Osteocyte (in vitro differentiated cells): ENCODE measurements at places on chromosomes 4 and X. TPM values are rescaled to one million over a fixed set of nuclear protein-coding genes. Genes with fewer than 3 reads are reported as not detected.
A peak's percentile ranks its signal among the peaks of the same experiment; 100 is the strongest.

Gene ENAM
- total RNA-seq, result not detected in 2 replicates

Gene ATP2B3
- total RNA-seq, result 0.21 and 0.39 TPM in 2 replicates

Gene CSAG1
- total RNA-seq, result not detected in 2 replicates

Gene SOWAHB
- 0.75 and 0.91 TPM in 2 replicates for total RNA-seq

Gene CTAG2
- not detected in 2 replicates for total RNA-seq

Gene TMPRSS11A
- total RNA-seq, result not detected in 2 replicates

Gene CORIN
- total RNA-seq, result 1.6 and 2.6 TPM in 2 replicates

Gene ADH7
- not detected in 2 replicates for total RNA-seq

Gene SPANXN4
- total RNA-seq, result not detected in 2 replicates

Gene CBLL2
- not detected in 2 replicates for total RNA-seq

DNA sequence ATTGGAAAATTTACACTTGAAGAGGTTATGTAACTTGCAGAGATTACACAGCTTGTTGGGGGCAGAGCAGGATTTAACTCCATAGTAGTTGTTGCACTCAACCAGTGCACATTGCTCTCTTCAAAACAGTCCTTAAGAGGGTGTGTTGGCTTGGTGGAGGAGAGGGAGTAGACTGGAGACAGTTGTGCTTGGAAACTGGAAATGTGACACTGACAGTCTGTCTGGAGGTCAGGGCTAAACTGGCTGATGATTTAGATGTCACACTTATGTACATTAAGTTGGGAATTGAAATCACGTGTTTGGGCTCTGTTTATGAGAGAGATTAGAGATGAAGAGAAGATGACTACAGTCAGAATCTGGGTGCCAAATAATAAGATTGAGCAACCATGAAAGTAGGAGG, 32.9 kb downstream of the CCSER1 start:
- no peak for DNase-seq

DNA sequence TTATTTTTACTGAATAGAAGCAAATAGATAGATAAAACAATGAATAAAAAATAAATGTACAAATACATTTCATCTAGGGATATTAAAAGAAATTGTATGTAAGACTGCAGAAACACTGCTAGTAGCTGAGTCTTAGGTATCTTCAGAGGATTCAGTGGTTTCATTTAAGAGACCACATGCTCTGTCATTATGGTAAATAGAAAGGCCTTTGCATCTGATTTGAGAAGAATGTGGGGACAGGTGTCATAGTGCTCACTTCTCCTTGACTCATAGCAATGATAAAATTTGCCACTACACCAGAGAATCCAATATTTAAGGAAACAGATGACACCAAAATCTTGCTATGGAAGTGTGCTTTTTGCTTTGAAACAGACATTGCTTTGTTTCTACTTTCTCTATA, 59.8 kb upstream of the PPP1R2C start:
- DNase-seq, result no peak

DNA sequence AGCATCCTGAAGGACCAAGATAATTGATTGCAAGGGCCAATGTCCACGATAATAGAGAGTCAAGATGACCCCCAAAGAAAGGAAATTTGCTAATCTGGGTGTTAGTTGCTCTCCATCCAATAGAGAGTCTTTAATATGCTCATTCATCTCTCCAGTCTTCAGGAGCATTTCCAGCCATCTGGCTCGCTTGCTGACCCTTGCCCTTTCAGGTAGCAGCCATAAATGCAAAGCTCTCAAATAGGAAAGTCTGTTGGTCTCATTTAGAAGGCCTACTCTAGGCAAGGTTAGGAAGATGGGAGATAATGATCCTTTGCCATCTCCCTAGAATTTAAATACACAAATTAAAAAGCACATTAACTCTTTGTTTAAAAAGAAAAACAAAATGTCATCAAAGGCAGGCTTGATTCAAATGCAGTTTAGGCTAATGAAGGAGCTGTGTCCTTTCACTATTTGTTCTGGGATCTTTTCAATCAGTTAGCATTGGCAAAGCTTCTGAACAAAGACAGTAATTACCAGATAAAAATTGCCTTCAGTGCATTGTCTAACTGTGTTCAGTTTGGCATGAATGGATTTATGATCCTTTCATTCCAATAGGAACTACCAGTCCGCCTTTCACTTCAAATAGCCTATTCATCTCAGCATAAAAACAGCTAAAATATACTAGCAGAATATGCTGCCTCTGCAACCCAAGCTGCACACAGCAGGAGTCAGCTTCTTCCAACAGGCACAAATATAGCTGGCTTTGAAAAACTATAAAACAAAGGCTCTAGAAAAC, 49.6 kb upstream of the ATXN3L start:
- DNase-seq, result no peak

DNA sequence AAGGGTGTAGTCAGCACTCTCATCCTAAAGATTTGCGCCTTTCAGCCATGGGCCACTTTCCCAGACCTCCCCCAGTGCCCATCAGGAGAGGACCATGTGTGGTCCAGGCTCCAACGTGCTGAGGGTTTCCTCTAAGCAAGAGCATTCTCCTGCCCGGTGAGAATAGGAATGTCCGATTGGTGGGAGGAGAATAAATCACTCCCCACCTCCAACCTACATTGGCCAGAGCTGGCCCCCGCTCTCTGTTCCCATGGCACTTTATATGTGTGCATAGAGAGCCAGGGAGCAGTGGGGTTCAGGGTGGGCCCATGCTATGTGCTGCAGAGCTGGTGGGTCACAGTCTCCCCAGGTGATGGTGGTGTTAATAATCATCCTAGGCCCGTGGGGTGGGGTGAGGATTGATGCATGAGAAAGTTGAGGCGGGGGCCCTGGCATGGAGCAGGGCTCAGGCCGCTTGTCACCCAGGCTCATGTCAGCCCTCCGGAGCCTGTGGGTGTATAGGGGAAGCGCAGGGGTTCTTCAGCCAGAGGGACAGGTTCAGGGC, 6.8 kb upstream of the SORCS2 start:
- DNase-seq, result no peak

GRCh38 chrX:85112293-85112692, 108.6 kb downstream of the APOOL start:
- no peak for DNase-seq

DNA sequence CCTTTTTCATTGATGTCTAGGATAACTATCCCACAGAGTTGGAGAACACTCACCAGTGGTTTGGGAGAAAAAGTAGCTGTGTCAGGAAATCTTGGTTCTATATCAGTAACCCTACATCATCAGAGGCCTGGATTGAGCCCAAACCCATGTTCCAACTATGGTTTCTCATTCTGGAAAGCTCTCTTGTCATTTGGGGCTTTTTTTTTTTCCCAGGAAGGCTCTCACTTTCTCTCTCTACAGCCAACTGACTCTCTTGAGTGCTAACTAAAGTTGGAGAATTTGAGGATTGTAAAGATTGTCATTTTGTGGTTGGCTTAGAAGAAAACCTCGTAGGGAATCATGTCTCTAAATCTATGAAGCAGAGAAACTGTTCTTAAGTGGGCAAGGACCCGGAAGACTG, 228.2 kb upstream of the DIPK2B start:
- no peak for DNase-seq

GRCh38 chr4:7392438-7393421, 42.0 kb downstream of the PSAPL1 start:
- DNase-seq, result peak; percentile 77

GRCh38 chr4:42656679-42656943, 294 bp downstream of the ATP8A1 start:
- DNase-seq, result no peak

- no peak for DNase-seq
Observed at GRCh38 chr4:53590187-53590586, 1.1 kb downstream of the LNX1 start.

DNA sequence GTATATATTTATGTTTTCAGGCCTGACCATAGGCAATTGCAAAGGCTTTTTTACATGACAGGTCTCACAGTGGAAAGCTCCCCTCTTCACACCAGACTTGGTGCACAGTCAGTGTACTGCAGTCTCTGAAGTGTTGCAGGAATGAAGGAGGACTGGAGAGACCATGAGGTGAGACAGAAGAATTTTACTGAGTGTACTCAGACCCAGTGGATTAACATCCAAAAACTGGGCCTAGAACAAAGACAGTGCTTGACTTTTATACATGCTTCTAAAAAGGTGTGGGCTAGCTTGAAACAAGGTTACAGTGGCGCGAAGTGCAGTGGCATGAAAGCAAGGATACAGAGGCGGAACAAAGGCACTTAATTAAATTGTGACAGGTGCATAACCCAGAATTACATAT, 822.9 kb downstream of the RAPGEF2 start:
- DNase-seq, result no peak

- DNase-seq, result no peak
Observed at GRCh38 chrX:118521435-118521834, 25.8 kb downstream of the DOCK11 start.

DNA sequence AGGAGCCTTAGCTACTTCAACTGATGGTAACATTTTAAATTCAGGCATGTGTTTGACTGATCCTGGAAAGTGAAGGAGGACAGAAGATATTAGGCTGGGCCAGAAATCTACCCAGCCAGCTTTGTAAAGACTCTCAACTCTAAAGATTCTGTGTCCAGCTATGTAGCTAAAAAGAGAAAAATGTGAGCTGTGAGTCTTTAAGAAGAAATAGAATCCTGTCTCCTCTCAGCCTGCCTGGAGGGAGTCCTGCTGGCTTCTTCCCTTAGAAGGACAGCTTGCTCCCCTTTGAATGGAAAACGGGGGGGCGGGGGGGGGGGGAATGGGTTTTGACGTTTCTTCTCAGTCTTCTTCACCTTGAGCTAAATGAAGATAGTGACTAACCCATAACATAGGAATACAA, 54.3 kb upstream of the INTU start:
- DNase-seq, result no peak

DNA sequence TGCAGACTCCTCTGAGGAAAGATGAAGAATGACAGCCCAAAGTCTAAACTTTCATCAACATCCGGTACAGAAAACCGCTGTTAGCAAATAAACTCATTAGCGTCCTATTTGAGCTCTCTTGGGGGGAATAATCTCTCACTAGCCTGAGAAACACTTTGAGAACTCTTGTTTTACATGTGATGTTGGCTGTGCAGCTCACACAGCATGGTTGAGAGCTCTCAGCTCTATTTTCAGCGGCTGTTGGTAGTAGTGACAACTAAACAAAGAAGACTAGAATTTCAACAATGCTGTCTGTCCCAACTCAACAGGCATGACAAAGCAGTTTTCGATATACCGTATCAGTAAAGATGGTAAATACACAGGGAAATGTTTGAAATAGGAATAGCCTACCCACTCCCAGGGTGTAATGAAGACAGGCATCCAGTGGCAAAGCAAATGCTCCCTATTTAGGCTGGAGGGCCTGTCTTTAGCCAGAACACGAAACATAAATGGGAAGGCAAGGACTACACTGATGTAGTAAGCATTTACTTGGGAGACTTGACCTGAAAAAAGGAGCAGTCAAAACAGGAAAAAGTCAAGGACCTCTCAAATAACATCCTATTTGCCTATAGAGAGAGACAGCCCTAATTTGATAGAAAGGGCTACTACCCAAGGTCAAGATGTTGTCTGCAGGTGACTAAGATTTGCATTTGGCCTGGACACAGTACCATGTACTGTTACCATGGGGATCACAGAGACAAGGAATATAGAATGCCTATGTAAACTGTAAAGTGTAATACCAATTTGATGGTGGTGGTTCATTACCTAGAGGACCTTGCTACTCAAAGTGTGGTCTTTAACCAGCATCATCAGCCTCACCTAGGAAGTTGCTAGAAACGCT, 60.4 kb downstream of the PPEF2 start:
- DNase-seq, result no peak

DNA sequence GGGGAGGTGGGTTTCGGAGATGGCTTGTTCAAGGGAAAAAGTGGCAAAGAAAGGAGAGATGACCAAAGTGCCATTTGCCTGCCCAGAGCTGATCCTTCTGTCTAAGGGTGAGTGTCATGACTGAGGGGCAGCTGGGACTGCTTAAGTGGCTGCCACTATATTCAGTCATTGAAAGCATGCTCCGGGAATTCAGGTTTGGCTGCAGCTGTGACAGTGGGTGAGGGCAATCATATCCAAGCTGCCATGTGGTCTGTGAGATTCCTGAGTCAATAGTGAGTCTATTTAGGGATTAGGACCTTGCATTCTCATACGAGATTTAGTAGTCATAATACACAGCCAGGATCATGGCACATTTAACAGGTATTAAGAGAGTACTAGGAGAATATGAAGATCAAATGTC, 138.8 kb upstream of the BANK1 start:
- DNase-seq, result no peak

DNA sequence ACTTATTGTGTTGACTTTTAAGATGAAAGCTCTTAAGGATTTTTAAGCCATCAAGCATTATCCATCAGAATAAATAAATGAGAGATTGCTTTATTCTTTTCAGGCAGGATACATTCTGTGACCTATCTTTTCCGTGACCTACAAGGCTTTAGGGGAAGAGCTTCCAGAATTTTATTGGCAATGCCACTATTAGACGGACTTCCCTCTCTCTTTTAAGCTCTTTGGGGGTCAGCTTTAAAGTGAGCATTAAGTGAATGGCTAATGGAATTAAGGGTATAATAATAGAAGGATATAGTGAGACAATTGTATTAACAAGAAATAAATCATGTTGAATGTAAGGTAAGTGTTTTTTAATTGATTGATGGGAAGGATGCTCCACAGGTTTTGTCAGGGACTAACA, 273.7 kb downstream of the GPAT3 start:
- no peak for DNase-seq

DNA sequence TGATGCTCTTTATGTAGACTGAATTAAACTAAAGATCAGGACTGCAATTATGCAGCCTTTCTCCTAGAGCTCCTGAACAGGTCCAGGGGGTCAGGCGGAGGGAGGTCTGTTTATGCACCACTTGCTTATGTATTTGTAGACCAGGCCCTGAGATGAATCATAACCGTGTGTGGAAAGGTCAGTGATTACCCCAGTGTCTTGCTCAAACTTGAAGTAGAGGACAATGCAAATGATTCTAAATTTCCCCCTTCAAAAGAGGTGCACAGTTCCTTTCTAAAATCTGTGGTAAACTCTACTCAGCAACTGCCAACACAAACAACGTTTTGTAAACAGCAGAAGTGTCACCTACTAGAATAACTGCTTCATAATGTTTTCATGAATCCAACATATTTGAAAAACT, 13.0 kb upstream of the TBC1D9 start:
- DNase-seq, result no peak

DNA sequence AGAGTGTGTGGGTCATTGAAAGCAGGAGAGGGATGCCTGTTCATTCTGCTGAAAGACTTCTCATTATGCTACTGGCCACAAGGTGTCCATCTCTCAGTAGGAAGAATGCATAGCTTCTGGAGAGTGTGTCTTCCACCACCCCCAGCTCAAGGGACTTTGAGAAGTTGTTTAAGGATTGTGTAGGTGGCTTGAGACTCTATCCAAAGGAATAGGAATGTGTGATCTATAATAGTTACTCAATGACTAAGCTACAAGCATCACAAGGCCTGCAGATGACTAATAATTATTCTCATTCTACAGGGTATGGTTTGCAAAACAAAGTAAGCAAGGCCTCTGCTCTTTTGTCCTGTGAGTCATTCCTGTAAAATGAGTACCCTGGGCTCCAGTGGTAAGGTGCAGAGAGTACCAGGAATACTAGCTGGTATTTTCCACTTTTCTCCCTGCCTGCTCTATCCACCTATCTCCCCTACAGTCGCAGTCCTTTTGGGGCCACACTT, 279.8 kb upstream of the BOD1L1 start:
- DNase-seq, result no peak

- no peak for DNase-seq
Observed at GRCh38 chrX:30181353-30181752, 34.0 kb upstream of the MAGEB2 start.

- no peak for DNase-seq
Observed at GRCh38 chr4:39375478-39375877, 9.3 kb upstream of the RFC1 start.
